NB4 (cell line): ENCODE measurements at places on chromosomes 7 and 10.

DNA sequence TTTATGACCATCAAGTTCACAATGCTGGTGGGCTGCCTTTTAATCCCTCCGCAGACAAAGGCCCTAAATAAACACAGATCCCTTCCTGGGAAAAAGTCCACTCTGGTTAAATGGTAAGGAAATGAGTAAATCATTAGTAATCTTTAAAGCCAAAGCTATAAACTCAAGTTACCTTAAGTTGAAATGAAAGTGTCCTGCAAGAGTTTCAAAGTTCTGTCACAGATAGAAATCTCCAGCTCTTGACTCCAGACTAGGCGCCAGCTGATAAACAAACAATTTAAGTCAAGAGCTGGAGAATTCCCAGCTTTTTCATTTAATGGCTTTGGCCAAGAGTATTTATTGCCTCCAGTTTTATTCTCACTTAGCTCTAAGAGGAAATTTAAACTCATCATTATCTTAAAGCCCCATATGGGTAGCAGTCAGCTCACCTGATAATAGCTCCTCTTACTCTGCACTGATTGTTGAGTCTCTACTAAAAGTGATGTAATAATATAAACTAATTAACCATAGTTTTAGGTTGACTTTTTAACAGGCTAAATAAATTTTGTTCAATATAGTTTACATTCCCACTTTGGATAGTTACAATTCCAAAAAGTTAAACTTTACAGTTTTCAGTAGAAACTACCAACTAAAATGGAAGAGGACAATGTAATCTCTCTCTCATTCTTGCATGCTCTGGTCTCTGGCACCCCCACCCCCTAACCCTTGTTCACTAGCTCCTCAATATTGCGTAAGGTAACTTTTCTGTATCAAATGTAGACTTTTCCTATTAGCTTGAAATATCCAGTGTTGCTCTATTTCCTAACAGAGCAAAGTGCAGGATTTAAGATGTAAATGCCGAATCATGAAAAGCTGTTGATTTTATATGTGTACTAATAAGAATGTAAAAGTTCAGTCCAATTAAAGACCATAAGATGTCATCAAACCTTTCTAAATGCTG is 56.1 kb downstream of the HIBADH start:
- DNase-seq = peak; percentile 33

DNA sequence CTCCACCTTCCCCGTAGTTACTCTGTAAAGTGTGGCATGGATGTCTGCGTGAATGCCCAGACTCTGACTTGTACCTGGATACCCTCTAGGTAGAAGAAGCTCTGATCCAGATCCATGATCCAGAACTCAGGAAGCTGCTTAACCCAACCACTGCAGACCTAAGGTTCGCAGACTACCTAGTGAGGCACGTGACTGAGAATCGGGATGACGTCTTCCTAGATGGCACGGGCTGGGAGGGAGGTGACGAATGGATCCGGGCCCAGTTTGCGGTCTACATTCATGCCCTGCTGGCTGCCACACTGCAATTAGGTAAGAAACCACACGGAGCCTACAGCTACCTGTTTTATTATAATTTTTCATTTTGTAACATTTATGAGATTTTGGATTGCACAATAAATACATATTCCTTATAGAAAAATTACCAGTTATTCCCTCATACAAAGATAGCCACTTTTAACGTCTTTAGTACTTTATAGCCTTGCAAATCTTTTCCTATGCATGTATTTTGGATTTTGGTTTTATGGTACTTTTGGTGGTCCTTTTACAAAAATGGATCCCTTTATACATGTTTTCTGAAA is 77.9 kb downstream of the AVL9 start:
- no peak for DNase-seq

DNA sequence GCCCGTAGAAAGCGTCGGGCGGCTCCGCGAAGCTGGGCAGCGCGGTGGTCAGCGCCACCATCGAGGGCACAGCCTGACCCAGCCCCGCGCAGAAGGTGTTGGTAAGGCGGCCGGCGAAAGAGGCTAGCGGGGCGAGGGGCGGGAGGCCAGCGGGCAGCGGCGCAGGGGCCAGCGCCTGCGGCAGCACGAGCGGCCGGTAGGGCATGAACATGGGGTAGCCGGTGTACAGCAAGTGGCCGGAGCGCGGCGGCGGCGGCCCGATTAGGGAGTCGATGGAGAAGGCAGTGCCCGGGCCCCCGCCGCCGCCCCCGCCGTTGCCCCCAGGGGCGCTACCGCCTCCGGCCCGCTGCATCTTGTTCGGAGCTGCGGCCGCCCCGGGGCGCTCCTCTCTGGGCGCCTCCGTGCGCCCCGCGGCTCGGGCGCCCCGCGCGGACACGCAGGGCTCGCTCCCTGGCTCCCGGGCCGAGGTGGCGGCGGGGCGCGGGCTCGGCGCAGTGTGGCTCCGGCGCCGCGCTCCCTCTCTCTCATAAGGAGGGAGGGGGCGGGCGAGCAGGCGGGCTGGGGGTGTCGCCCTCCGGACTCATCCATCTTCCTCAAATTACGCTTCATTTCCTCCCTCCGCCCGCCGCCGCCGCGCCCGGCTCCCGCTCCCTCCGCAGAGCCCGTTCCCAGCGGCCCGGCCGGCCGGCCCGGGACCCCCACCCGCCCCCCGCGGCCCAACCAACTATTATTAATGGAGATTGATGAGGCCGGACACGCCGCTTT is at the start of gene GBX1:
GBX1 (minus strand) TSS at position 498 of the 765 bp plus-strand sequence; CDS start at position 352, 146 bp downstream.
- DNase-seq = no peak

- no peak for DNase-seq
Measured at GRCh38 chr10:99339077-99339476, 9.9 kb downstream of the CNNM1 start.

DNA sequence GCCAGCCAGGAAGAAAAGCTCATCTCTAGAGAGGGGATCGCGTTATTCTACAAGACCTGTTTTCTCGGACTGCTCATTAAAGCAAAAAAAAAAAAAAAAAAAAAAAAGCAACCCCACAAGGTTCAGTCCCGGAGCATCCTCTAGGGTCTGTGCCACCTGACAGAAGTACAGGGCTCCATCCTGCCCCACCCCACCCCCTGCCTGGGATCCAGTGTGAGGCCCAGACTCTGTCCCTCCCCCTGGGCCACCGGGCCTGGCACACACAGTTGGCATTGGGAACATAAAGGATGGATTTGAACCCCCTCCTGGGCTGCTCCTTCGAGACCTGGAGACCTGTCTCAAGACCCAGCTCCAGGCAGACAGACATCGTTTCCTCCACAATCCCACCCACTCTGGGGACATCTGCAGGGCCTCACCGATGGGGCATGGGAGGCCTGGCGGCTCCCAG is 688 bp downstream of the ORAI2 start:
- no peak for DNase-seq
